ENCODE measurements at places on chromosomes 7 and 10.

GRCh38 chr10:299969-300368, 164.7 kb downstream of the ZMYND11 start:
- DNase-seq: no peak

GRCh38 chr7:7352845-7353244, 170.5 kb downstream of the C1GALT1 start:
- no peak for DNase-seq

DNA sequence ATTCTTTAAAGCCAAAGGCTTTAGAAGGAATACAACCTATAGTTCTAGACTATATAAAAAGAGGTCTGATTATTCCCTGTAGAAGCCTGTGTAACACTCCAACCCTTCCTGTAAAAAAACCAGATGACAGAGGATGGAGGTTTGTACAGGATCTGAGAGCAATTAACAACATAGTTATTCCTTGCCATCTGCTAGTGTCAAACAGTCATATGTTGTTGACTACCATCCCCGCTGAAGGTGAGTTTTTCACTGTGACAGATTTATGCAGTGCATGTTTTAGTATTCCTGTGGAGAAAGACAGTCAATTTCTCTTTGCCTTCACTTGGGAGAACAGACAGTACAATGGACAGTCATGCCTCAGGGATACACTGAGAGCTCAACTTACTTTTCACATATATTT, 19.0 kb upstream of the SLC26A4 start:
- no peak for DNase-seq

DNA sequence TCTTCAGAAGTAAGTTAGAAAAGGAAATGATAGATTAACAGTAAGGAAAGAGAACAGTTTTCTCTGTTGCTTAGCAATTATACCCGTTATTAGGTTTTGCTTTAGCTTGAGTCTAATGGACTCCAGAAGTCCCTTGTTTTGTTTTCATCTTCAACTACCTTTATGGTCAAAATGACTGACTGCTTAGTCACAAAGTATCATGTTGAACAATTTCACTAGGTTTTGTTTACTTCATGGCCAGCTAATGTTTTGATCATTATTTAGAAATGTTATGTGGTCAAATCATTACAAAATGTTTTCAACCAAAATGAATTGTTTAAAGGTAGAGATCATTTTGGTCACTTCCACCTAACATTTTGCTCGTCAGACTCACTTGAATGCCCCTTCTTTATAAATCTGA, 1.9 kb downstream of the UBN2 start:
- no peak for DNase-seq

DNA sequence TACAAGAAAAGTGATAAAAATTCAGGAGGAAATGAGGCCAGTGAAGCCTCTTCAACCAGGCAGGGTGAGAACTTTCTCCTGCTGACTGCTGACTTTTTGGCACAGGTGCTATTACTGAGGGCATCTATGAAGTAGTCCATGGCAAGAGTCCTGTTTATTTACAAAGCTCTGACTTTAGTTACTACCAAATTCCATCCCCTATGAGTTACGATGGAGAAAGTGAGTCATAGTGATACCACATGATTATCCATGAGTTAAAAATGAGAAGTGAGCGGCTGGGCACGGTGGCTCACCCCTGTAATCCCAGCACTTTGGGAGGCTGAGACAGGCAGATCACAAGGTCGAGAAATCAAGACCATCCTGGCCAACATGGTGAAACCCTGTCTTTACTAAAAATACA, 19.9 kb downstream of the CCDC3 start:
- DNase-seq: no peak

GRCh38 chr10:6089334-6090219, 743 bp downstream of the RBM17 start:
- no peak for DNase-seq

Data from stimulated activated CD8-positive, alpha-beta memory T cell treated with anti-CD3 and anti-CD28 coated beads, Interleukin-15, amount 100 ng/mL, for 4 hours (primary cell).